Activated T-helper 1 cell treated with anti-CD3 and anti-CD28 coated beads, Interleukin-12 subunit alpha, Interleukin-12 subunit beta, Interleukin-2, Interleukin-4 antibody, amounts not matched to agents 30 ng/mL and 10 ng/mL and 1 ng/mL, durations not matched to agents 14 hours and 24 hours and 36 hours (primary cell): ENCODE measurements at places on chromosomes 12 and 14.

- peaks cover 15% of the 10 kb centered on the region for H3K27me3 ChIP-seq
- H3K36me3 ChIP-seq: no peaks in the 10 kb centered on the region
- H3K4me3 ChIP-seq: peak overlapping the region; percentile 85
- DNase-seq: peak; percentile 71
These were observed 38.4 kb downstream of the ACACB start for GRCh38 chr12:109154451-109155438.

DNA sequence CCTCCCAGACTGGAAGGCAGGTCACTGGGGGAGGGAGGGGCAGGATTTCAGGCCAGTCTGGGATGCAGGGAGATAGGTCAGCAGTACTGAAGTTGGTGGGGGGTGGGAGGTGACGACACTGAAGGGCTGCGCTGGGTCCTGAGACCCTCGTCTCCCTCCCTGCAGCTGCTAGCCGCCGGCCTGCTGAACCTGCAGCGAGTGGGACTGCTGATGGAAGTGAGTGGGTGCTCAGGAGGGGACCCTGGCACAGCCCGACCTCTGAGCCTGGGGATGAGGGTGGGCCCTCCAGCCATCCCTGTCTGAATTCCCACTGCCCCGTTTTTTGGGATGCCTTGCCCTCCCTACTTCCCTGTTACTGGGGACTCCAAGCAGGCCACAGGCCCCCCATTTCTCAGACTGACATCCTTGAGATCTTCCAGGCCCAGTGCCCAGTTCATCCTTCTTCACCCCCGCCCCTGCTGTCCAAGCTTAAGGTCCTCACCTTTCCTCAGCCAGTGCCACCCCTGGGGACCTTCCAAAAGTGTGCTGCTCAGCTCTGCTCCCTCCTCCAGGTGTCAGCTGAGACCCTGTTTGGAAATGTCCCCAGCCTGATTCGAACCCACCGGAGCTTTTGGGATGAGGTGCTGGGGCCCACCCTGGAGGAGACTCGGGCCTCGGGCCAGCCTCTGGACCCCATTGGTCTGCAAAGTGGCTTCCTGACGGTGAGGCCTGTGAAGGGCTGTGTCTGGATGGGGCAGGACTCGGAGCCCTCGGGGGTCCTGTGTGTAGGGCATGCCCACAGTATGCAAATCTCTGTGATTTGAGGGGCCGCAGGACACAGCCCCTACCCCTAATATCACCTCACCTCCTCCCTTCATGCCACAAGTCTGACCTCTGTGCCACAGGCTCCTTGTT lies 5.5 kb downstream of the PLEKHG6 start:
- H3K27ac ChIP-seq: no peak overlapping the region
- H3K36me3 ChIP-seq: no peaks in the 10 kb centered on the region
- H3K4me1 ChIP-seq: peaks cover 25% of the 10 kb centered on the region

- H3K4me1 ChIP-seq: peaks cover 5% of the 10 kb centered on the region
- peaks cover 3% of the 10 kb centered on the region for H3K36me3 ChIP-seq
- no peak for DNase-seq
- no peak overlapping the region for H3K27ac ChIP-seq
These were observed 61.4 kb downstream of the SLC16A7 start for GRCh38 chr12:59657266-59657665.

DNA sequence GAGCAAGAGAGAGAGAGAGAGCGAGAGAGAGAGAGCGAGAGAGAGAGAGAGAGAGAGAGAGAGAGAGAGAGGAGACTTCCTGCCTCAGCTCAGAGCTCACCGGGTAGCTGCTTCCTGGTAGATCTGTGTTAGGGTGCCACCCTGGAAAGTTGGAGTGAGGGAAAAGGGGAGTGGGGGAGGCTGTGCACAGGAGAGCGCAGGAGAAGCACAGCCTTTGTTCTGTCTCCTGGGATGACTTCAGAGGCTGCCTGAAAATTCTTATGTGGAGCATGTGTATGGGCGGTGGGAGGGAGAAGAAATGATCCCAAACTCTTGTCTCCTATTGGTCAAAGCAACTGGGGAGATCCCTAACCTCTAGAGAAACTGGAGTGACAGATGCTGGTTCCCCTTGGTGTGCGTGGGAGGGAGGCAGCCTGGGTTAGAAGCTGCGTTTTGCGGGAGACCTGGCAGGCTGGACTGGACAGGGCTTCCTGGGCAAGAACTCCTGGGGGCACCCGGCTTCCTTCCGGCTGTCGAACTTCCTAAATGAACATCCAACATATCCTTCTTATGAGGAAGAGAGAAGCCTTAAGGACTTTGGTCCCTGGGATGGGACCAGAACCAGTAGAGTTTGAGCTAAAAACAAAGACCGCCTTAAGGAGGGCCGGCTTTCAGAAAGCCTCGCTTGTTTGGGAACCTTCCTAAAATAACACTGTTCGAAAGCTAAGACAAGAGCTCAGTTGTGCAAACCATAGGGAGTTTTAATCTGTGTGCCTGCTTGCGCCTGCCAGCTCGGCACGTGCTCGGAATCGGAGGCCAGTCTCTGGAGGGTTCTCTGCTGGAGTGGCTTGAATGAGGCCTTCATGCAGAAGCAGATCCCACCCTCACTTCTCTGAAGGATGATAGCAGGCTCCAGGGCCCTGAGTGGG lies 30.4 kb upstream of the BEGAIN start:
- H3K27me3 ChIP-seq: peaks cover 12% of the 10 kb centered on the region
- no peaks in the 10 kb centered on the region for H3K36me3 ChIP-seq
- peaks cover 6% of the 10 kb centered on the region for H3K4me1 ChIP-seq
- H3K27ac ChIP-seq: no peak overlapping the region
- DNase-seq: no peak

- no peaks in the 10 kb centered on the region for H3K36me3 ChIP-seq
- H3K4me1 ChIP-seq: no peaks in the 10 kb centered on the region
- no peak overlapping the region for H3K4me3 ChIP-seq
- no peak overlapping the region for H3K27ac ChIP-seq
- no peak for DNase-seq
These were observed 417.5 kb downstream of the LRIG3 start for GRCh38 chr12:58502841-58503240.

DNA sequence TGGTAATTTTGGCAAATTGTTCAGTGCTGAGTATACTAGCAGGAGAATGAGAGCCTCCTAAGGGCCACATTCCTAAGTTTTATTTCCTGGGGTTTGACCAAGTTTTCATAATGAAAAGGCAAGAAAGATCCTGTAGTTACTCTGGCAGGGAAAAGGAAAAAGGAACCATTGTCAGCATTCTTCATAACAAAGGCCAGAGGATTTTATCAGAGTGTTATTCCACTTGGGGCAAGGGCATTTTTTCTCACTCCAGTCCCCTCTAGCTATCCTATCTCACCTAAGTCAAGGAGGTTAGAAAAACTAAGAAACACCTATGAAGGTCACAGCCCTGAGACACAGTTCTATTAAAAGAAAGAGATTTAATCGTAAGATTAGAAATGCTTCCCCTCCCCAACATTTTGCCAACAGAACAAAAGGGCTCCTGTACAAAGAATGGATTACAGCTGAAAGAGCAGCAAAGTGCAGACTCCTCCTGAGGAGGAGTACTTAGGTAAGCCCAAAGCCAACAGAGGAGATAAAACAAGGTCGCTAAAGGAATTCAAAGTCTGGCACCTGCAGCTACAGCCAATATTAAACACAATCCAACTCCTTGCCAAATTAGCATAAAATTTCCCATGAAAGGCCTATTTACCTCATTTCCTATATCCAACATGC lies 162.4 kb downstream of the GALC start:
- H3K4me1 ChIP-seq: no peaks in the 10 kb centered on the region
- H3K4me3 ChIP-seq: no peak overlapping the region
- H3K36me3 ChIP-seq: no peaks in the 10 kb centered on the region
- no peak for DNase-seq
- no peaks in the 10 kb centered on the region for H3K27me3 ChIP-seq

DNA sequence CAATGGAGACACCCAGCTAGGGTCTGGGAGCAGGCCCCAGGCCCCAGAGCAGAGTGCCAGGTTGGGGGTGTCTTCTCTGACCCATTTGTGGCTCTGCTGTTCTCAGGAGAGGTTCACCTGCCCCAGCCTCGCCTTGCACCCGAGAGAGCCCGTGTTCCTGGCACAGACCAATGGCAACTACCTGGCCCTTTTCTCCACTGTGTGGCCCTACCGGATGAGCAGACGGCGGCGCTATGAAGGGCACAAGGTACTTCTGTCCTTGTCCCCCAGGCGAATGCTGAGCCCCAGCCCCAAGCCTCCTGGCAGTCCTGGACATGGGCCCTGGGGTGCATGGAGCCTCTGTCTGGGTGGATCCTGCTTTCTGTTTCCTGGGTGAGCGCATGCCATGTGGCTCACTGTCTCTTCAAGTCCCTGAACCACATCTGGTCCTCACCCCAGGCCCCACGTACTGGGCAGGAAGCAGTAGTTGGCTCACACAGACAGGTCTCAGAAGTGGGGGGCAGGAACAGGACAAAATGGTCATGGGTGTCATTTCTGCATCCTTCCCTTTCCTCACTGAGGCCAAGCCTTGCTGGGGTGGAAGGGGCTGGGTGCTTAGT lies 58.2 kb downstream of the BEGAIN start:
- no peak overlapping the region for H3K27ac ChIP-seq
- peaks cover 2% of the 10 kb centered on the region for H3K4me1 ChIP-seq
- H3K4me3 ChIP-seq: no peak overlapping the region
- no peak for DNase-seq

- DNase-seq: no peak
- H3K27me3 ChIP-seq: no peaks in the 10 kb centered on the region
- H3K4me3 ChIP-seq: no peak overlapping the region
These were observed 218.5 kb downstream of the FUT8 start for GRCh38 chr14:65631040-65631439.

DNA sequence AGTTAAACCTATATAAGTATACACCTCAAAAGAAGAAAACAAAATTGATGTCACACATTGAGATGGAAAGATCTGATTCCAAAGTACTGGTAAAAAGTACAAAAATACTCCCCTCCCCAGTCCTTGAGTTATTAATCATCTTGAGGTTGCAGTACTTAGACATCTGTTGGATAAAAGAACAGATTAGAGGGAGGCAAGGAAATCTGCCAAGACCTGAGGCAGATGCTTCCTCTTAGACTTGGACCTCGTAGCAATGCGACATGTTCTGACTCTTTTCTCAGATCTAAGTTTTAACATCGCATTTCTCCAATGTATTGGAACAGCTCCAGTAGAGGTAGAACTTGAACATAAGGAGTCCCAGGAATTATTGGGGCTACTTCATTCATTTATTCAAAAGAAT lies 187.9 kb upstream of the GRIN2B start:
- no peaks in the 10 kb centered on the region for H3K36me3 ChIP-seq
- H3K27me3 ChIP-seq: peaks cover 9% of the 10 kb centered on the region
- no peak overlapping the region for H3K27ac ChIP-seq
- H3K4me3 ChIP-seq: no peak overlapping the region
- DNase-seq: no peak
- no peaks in the 10 kb centered on the region for H3K4me1 ChIP-seq

- peaks cover 8% of the 10 kb centered on the region for H3K27me3 ChIP-seq
- DNase-seq: no peak
- H3K27ac ChIP-seq: no peak overlapping the region
- H3K4me3 ChIP-seq: no peak overlapping the region
- H3K36me3 ChIP-seq: no peaks in the 10 kb centered on the region
- no peaks in the 10 kb centered on the region for H3K4me1 ChIP-seq
These were observed 85.5 kb upstream of the VRK1 start for GRCh38 chr14:96711559-96712267.

GRCh38 chr14:95698287-95698686 lies 12.1 kb downstream of the TCL1B start:
- no peaks in the 10 kb centered on the region for H3K4me1 ChIP-seq
- H3K36me3 ChIP-seq: no peaks in the 10 kb centered on the region
- no peak overlapping the region for H3K27ac ChIP-seq
- H3K4me3 ChIP-seq: no peak overlapping the region
- DNase-seq: no peak
- H3K27me3 ChIP-seq: peaks cover 9% of the 10 kb centered on the region

- no peaks in the 10 kb centered on the region for H3K4me1 ChIP-seq
- H3K27me3 ChIP-seq: peaks cover under 1% of the 10 kb centered on the region
- no peak for DNase-seq
- H3K27ac ChIP-seq: no peak overlapping the region
- no peak overlapping the region for H3K4me3 ChIP-seq
- H3K36me3 ChIP-seq: no peaks in the 10 kb centered on the region
These were observed 29.5 kb upstream of the STAB2 start for GRCh38 chr12:103557628-103558010.

GRCh38 chr12:22173177-22173576 lies 127.2 kb downstream of the CMAS start:
- H3K27me3 ChIP-seq: peaks cover 4% of the 10 kb centered on the region
- no peaks in the 10 kb centered on the region for H3K36me3 ChIP-seq
- no peak overlapping the region for H3K4me3 ChIP-seq
- no peak overlapping the region for H3K27ac ChIP-seq
- no peaks in the 10 kb centered on the region for H3K4me1 ChIP-seq

- H3K4me3 ChIP-seq: no peak overlapping the region
- H3K36me3 ChIP-seq: peaks cover 40% of the 10 kb centered on the region
- H3K27me3 ChIP-seq: no peaks in the 10 kb centered on the region
These were observed 235.9 kb downstream of the CHST11 start for GRCh38 chr12:104692557-104693218.

DNA sequence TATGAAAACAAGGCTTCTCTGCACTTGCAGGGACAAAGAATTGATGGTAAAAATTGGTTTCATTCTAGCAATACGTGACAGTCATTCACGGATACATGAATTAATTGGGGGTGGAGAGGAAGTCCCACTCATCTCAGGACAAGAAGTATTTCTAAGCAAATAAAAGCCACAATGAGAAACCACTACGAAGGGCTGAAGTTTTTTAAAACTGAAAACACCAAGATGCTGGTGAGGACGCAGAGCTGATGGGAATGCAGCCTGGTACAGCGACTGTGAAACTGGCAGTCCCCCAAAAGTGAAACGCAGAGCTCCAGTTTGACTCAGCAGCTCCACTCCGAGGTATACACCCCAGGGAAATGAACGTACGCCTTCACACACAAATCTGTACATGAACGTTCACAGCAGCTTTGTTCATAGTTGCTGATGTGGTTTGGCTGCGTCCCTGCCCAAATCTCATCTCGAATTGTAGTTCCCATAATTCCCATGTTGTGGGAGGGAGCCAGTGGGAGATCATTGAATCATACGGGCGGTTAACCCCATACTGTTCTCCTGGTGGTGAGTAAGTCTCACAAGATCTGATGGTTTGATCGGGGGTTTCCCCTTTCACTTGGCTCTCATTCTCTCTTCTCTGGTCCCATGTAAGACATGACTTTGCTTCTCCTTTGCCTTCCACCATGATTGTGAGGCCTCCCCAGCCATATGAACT lies 89.0 kb downstream of the SCARB1 start:
- peak; percentile 75 for DNase-seq
- peak overlapping the region; percentile 69 for H3K27ac ChIP-seq
- H3K27me3 ChIP-seq: peaks cover 18% of the 10 kb centered on the region
- peaks cover 2% of the 10 kb centered on the region for H3K36me3 ChIP-seq
- H3K4me1 ChIP-seq: peaks cover 30% of the 10 kb centered on the region
- peak overlapping the region; percentile 53 for H3K4me3 ChIP-seq

- H3K27me3 ChIP-seq: no peaks in the 10 kb centered on the region
- peaks cover 35% of the 10 kb centered on the region for H3K36me3 ChIP-seq
- peak; percentile 19 for DNase-seq
- H3K4me3 ChIP-seq: peak overlapping the region; percentile 51
- peaks cover 33% of the 10 kb centered on the region for H3K4me1 ChIP-seq
These were observed 8.5 kb upstream of the FKBP11 start for GRCh38 chr12:48933664-48934311.
